ENCODE measurements at places on chromosomes 3 and 15.

DNA sequence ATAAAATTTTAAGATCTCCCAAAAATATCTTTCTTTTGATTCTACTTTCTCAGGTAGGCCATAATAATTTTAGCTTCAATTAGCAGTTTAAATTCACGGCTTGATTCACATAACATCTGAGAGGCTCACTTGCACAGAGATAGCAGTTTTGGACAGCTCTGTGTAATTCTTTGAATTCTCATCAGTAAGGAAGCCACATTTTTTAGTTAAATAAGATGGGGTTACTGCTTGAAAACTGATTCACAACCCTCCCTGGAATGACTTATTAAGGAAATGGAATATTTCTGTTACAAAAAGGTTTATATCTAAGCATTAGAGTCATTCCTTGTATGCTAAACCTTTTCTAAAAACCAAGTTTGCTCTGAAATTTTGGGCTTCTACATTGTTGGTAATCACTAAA lies 212.7 kb downstream of the ALCAM start:
- no peak for DNase-seq

DNA sequence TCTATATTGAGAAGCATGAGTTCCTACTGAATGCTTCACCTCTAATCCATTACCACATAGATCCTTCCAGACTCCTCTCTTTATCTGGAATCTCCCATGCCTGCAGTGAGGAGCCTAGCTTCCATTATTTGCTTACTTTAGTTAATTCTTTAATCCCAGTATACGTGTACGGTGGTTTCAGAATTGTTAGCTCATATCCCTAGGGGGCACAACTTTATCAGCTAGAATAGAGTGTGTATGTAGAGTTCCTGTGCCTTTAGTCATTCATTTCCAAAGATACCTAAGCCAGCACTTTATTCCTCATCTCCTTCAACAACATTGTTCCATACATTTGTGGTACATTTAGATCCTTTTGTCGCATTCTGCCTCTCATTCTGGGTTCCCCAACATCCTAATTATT lies 226.0 kb downstream of the TJP1 start:
- DNase-seq = no peak

GRCh38 chr15:40047415-40048210 lies 8.6 kb upstream of the SRP14 start:
- DNase-seq = peak; percentile 64

- DNase-seq = no peak
These were observed 23.7 kb upstream of the PCOLCE2 start for GRCh38 chr3:142912402-142913172.

- no peak for DNase-seq
These were observed 63.1 kb downstream of the TLE3 start for GRCh38 chr15:70034596-70034995.

DNA sequence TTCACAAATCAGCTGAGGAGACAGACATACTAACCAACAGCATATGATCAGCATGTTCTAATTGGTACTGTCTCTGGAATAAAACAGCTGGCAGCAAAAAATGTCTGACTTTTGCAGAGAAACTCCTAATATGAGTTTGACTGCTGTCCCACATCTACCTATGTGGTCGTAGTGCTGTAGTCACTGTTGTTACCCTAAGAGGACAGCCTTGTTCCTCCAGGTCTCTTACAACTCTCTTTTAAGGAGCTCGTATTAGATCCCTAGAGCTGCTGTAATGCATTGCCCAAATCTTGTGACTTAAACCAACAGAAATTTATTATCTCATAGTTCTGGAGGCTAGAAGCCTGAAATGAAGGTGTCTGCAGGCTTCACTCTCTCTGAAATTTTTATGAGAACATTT lies 92.1 kb downstream of the TGFBR2 start:
- DNase-seq = no peak

DNA sequence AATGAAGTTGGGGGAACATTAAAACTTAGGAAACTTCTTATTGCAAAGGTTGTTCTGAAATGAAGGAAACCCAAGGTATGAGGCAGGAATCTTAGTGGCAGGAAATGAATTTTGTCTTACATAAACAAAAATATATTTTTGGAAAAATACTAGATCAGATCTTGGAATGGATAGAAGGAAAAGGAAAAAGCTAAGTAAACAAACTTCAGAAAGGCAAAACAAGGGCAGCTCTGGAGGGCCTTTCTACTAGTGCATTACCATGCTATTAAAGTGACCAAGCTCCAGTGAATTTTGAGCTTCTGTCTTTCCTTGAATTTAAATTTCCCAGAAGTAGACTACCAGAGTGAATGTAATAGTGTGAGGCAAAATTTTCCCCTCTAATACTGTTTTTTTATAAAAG lies 13.6 kb downstream of the ARL6 start:
- no peak for DNase-seq

DNA sequence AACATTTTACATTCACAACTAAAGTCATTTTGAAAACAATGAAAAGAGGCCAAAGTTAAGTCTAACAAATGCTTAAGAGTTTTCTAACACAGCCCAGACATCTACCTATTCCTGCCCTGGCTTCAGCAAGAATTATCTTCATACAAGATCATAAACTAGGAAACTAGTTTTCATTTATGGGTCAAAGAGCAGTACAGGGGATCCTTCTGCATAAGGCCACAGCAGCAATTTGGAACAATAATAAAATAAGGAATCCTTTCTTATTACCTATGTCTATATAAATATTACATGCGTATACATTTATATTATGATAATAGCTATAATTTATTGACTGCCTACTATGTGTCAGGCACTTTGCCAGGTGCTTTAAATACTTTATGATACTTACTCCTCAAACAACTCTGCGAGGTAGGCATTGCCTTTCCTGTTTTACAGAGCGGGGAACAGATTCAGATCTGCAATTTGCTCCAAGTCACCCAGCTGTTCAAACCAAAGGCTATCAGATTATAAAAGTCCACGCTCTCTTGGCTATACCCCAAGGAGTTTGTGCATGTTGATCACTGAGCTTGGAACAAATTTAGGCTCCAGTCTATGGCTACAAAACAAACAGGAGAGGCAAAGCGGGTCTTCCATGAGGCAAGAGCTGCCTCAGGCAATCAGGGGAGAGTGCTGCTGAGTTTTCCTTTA lies 196.4 kb downstream of the RORA start:
- peak; percentile 31 for DNase-seq

GRCh38 chr15:69303337-69304181 lies 4.8 kb downstream of the PAQR5 start:
- DNase-seq = no peak

- no peak for DNase-seq
These were observed 72.7 kb downstream of the MB21D2 start for GRCh38 chr3:192844836-192845525.

GRCh38 chr3:48026951-48027908 lies 11.0 kb upstream of the MAP4 start:
- no peak for DNase-seq

GRCh38 chr3:11642431-11643191 lies 1.1 kb downstream of the VGLL4 start:
- no peak for DNase-seq

GRCh38 chr3:42562047-42562907 lies 19.5 kb downstream of the SEC22C start:
- no peak for DNase-seq

DNA sequence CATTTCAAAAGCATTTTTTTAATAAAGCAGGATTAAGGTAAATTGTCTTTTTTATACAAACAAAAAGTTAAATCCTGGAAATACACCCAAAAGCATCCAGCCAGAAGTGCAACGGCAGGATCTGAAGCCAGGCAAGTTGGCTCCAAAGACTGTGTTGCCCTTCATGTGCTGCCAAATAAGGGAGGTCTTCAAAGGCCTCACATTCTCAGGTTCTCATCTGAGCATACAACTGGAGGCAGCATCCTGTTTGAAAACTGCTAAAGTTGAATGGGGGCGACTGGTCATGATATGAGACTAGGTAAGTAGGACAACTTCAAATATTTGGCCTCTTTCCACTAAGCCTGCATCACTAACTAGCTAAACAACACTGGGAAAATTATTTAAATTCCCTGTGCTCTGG lies 52.2 kb downstream of the IMPG2 start:
- no peak for DNase-seq

- DNase-seq = no peak
These were observed 17.5 kb upstream of the MYO5A start for GRCh38 chr15:52546031-52546751.

DNA sequence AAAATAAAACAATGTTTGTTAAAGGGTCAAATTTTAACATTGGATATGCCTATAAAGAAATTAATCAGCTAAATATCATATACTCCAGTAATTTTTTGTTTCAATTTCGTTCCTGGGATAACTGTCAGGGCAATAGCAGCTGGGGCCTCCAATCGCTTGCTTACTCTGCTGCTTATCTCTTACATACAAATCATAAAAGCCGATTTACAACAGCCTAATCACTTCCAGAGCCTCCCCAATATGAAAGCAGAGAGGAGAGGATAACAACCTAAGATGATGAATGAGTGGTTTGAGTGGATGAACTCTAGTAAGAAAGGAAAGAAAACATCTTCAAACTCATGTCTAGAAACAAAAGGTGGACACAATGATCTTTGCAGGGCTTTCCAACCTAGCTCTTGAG lies 80.7 kb upstream of the PSMD6 start:
- DNase-seq = no peak

GRCh38 chr3:141380987-141381386 lies 12.7 kb downstream of the ZBTB38 start:
- no peak for DNase-seq

- no peak for DNase-seq
These were observed 584.5 kb upstream of the CCDC54 start for GRCh38 chr3:106792716-106793115.

DNA sequence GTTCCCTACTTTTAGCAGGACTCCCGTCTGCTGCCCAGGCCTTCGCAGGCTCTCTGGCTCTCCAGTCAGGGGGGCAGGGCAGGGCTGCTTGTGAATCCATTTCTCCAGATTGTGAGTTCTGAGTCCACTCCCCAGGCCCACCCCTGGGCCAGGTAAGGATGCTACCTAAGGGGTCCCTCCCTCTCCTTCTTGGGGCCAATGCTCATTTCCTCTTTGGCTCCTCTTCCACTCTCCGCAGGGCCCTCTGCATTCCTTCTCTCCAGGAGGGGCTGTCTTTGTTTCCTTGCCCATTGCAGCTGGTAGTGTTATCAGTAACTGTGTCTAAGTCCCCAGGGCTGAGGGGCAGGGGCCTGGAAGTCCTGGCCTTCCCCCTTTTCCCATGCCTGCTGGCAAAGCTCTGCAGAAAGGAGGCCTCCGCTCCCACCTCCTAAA lies 13.0 kb upstream of the CACNA2D2 start:
- peak; percentile 27 for DNase-seq

GRCh38 chr3:139764069-139764905 lies 86.5 kb upstream of the NMNAT3 start:
- DNase-seq = no peak

DNA sequence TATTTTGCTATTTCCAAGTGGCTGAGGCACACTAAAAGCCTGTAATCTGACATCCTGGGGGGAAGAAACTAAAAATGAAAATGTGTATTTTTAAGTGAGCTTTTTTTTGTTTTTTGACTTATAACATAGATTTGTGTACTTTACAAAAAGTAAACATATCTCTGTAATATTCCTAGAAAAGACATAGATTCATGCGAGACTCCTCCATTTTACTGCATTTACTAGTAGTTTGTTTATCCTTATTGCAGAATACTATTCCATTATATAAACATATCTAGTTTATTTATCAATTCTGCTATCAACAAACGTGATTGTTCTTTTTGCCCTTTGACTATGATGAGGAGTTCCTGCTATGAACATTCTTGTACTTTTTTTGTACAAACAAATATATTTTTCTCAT lies 67.8 kb upstream of the PLSCR5 start:
- no peak for DNase-seq

- DNase-seq = no peak
These were observed 526.7 kb upstream of the NAALADL2 start for GRCh38 chr3:174332391-174332790.

DNA sequence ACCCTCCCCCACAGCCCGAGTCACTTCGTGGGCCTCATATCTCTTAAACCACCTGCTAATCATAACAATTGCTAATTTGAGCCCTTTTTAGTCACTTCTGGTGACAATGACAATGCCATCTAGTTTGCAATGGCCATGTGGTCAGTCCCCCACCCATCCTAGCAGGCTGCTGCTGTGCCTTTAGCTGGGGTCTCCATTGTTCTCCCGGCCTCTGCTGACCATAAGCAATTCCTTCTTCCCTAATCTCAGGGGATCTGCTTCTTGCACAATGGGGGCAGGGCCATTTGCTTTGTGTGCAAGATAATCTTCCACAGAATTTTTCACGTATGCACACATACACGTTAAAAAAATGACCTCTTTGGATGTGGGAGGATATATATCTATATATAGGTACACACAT lies 406.1 kb upstream of the ONECUT1 start:
- DNase-seq = no peak

DNA sequence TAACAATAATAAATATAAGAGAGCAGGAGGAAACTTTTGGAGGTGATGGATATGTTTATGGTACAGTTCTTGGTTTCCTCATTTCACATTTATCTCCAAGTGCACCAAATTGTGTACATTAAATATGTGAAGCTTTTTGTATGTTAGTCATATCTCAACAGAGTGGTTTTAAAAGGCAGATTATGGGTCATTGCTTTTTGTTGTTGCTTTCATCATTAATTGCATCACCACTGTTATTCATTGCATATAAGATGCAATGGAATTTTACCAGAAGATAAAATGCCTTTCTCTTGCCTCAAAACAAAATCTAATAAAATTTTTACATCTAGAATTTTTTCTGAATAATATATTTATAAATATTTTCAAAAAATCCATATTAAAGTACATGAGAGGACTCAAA lies 1198.9 kb upstream of the GBE1 start:
- no peak for DNase-seq

- no peak for DNase-seq
These were observed 58.7 kb downstream of the CLDN11 start for GRCh38 chr3:170477395-170477794.

DNA sequence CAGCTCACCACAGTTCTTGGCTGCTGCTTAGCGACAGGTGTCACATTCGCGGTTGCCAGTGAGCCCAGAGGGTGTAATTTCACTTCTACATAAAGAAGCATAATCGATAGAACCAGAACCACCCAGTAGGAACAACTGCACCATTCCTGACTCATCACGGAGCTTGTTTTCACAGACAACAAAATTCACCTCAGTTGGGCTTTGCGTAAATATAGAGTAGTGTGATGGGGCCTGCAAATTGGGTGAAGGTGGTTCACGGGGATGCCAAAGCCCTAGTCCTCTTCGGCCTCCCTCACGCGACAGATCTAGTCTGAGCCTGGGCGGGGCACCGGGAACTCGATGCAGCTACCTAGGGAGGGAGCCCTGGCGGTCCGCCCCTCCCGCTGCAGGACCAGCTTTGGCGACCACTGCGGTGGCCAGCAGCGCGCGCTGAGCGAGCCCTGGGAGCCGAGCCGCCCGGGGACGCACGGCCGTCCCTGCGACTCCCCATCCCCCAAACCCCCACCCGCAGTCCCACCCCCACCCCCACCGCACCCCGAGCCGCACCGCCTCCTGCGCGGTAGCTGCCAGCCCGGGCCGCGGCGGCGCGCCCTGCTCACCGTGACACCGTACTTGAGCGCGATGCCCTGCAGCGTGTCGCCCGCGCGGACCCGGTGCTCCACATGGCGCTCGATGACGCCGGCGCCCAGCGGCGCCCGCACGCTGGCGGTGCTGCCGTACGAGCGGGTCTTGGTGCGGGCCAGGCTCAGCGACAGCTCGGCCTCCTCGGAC lies 519 bp downstream of the LYSMD2 start:
- peak; percentile 62 for DNase-seq

GRCh38 chr3:49930922-49931321 lies 1.3 kb upstream of the MON1A start:
- DNase-seq = peak; percentile 48

All from NCI-H345 (cell line).